Testis (tissue), 5 donors: ENCODE measurements at places on chromosomes 7 and 10. TPM values are rescaled to one million over a fixed set of nuclear protein-coding genes. Genes with fewer than 3 reads are reported as not detected.

The ANKRD22 gene
- total RNA-seq = 0.31 TPM

The FXYD4 gene
- total RNA-seq = 1.4 TPM

The C10orf120 gene
- total RNA-seq = 7.9 TPM

The STEAP1 gene
- 6.4 TPM for total RNA-seq

The SFTPA2 gene
- total RNA-seq = not detected

The FERD3L gene
- total RNA-seq = not detected

The GBX1 gene
- total RNA-seq = 15.6 TPM

The AKR1D1 gene
- 1.3 TPM for total RNA-seq

The KIF11 gene
- 14.6 TPM for total RNA-seq

The HTRA1 gene
- 27.3 TPM for total RNA-seq

The KAZALD1 gene
- total RNA-seq = 11.0 TPM

The SLC26A3 gene
- total RNA-seq = not detected

The CHN2 gene
- 15.1 TPM for total RNA-seq

The C10orf67 gene
- 3.0 TPM for total RNA-seq

The VWDE gene
- total RNA-seq = 6.6 TPM

The PTPRZ1 gene
- 1.9 TPM for total RNA-seq

The AOAH gene
- total RNA-seq = 1.7 TPM

The PIP gene
- not detected for total RNA-seq

The ITGB8 gene
- total RNA-seq = 111 TPM

The TUBAL3 gene
- total RNA-seq = 2.5 TPM
